ENCODE measurements at places on chromosomes 2 and 18. TPM values are rescaled to one million over a fixed set of nuclear protein-coding genes. Genes with fewer than 3 reads are reported as not detected.
A peak's percentile ranks its signal among the peaks of the same experiment; 100 is the strongest.

Gene CLEC4F
- 0.66 TPM for total RNA-seq

DNA sequence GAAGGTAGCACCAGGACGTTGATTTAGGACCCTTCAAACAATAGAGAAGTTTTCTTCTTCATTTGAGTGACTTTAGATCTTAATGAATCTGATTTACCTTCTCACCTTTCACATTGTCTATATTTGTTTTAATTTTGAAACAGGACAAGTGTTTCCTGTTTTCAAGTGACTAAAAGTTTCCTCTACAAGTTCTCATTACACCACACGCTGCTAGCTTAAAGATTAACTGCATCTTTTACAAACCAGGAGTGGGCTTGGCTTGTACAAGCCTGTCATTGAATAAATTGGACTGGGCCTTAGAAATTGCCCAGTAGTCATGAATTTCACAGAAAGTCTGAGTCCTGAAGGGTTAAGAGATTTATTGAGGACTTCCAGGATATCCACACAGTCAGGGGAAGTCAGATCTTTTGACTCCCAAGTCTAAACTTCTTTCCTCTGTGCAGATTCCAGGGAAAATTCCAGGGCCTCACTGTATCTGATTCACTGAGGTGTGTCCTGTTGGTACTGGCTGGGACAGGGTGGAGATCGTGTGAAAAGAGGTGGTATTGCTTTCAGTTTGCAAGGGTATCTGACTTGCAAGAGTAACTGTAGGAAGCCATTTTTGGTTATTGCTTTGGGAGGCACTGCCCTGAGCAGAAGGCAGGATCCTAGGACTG lies 3.4 kb downstream of the SGPP2 start:
- no peak overlapping the region for H3K4me3 ChIP-seq
- H3K36me3 ChIP-seq: peaks cover 21% of the 10 kb centered on the region
- no peak overlapping the region for H3K27ac ChIP-seq
- DNase-seq: no peak
- peaks cover 19% of the 10 kb centered on the region for H3K27me3 ChIP-seq
- H3K4me1 ChIP-seq: peaks cover 11% of the 10 kb centered on the region

DNA sequence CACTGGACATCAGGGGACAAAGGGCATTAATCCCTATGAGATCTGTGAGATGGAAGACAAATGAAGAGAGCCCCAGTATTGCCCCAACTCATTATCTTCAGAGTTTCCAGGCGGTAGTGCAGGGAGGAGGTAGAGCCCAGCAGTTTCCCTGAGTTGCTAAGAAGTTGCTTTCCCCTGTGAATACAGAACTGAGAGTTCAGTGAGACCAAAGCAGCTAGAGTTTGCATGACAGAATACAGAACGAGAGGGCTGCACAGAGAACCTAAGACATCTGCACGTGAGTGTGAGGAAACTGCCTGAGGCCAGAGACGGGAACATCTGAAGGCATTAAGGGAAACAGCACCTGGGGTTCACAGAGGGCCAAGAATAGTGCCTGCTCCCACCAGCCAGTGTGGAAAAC lies 18.1 kb upstream of the PGAP1 start:
- no peak overlapping the region for H3K27ac ChIP-seq
- DNase-seq: no peak
- no peak overlapping the region for H3K4me3 ChIP-seq
- peaks cover 4% of the 10 kb centered on the region for H3K4me1 ChIP-seq
- H3K27me3 ChIP-seq: no peaks in the 10 kb centered on the region

DNA sequence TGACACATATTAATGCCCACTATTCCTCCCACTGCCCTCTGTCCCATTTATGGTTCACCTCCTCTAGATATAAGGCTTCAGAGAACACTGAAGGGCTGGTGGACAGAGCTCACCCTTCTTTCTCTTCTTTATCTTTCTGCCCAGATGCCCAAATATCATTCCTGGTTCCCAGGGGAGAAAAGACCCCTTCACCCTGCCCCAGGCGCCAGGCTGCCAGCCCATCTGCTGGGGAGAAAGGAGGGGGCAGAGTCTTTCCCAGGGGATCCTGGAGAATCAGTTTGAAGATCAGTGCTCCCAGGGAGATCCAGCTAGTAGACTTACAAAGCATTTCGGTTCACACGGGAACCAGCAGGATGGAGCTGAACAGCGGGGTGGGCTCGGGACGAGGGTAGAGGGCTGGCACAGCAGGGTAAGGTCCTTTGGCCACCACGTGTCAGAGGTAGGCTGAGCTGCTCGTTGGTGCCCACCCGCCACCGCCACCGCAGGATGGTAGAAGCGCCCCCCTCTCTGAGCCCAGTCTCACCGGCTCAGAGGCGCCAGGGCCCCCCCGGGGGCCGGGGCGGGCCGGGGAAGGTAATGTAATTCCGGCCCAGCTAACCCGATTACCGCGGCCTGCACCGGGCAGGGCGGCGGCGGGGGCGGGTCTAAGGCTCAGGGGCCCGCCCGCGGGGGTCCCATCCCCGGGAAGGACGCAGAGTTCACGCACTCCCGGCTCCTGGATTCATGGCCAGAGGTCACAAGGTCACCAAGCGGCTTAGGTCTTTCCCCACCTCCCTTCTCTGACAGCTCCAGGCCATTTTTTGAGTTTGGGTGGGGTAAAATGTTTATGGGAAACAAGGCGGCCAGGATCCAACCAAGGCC lies 1.3 kb upstream of the TLX2 start:
- peak overlapping the region; percentile 52 for H3K27ac ChIP-seq
- peaks cover 15% of the 10 kb centered on the region for H3K4me1 ChIP-seq
- peak; percentile 42 for DNase-seq
- H3K27me3 ChIP-seq: peaks cover 29% of the 10 kb centered on the region
- peaks cover 8% of the 10 kb centered on the region for H3K36me3 ChIP-seq
- H3K4me3 ChIP-seq: peak overlapping the region; percentile 78

- H3K27ac ChIP-seq: no peak overlapping the region
- no peak overlapping the region for H3K4me3 ChIP-seq
- no peaks in the 10 kb centered on the region for H3K4me1 ChIP-seq
- DNase-seq: no peak
- peaks cover 2% of the 10 kb centered on the region for H3K27me3 ChIP-seq
Observed at GRCh38 chr18:6009756-6010155, 114.4 kb upstream of the TMEM200C start.

Data from glutamatergic neuron (in vitro differentiated cells).